Progenitor cell of endocrine pancreas (in vitro differentiated cells): ENCODE measurements at places on chromosomes 11 and 22. TPM values are rescaled to one million over a fixed set of nuclear protein-coding genes. Genes with fewer than 3 reads are reported as not detected.

Gene MOGAT2
- not detected in 2 replicates for total RNA-seq

Gene GAB2
- 33.6 and 37.6 TPM in 2 replicates for total RNA-seq

Gene OR52I1
- not detected in 2 replicates for total RNA-seq

Gene ADAMTS8
- total RNA-seq = 0.22 and 0.40 TPM in 2 replicates

Gene CRYAB
- total RNA-seq = 1.2 TPM in 1 of 2 replicates, not detected in the other

Gene CHRM1
- total RNA-seq = 0.62 and 0.67 TPM in 2 replicates

Gene PKP3
- 55.9 and 56.9 TPM in 2 replicates for total RNA-seq

Gene TRIM51
- total RNA-seq = not detected in 2 replicates

Gene TCN2
- 22.3 and 22.9 TPM in 2 replicates for total RNA-seq

Gene CCDC89
- not detected in 2 replicates for total RNA-seq

Gene TTLL12
- total RNA-seq = 40.9 and 43.9 TPM in 2 replicates

Gene CRYBB3
- 0.49 and 1.0 TPM in 2 replicates for total RNA-seq

Gene FERMT3
- total RNA-seq = 5.4 and 5.9 TPM in 2 replicates

Gene FGF4
- total RNA-seq = not detected in 2 replicates

Gene GAL3ST1
- total RNA-seq = 21.6 and 23.7 TPM in 2 replicates

Gene EFCAB6
- 7.0 and 8.6 TPM in 2 replicates for total RNA-seq

Gene CSF2RB
- total RNA-seq = not detected in 2 replicates

Gene CRYBB2
- 0.81 TPM in 1 of 2 replicates, not detected in the other for total RNA-seq

Gene CPSF7
- total RNA-seq = 133 and 134 TPM in 2 replicates

Gene C11orf21
- total RNA-seq = 0.69 and 0.87 TPM in 2 replicates

Gene FIBIN
- 0.24 and 0.31 TPM in 2 replicates for total RNA-seq

Gene AP5B1
- total RNA-seq = 18.4 and 19.3 TPM in 2 replicates

Gene NXPE4
- not detected in 2 replicates for total RNA-seq

Gene RFPL1
- 0.22 TPM in 1 of 2 replicates, not detected in the other for total RNA-seq

Gene TSGA10IP
- total RNA-seq = not detected in 2 replicates

Gene SPI1
- total RNA-seq = not detected in 2 replicates

Gene FREY1
- total RNA-seq = 2.8 and 3.7 TPM in 2 replicates

Gene SH3BP1
- 25.4 and 27.4 TPM in 2 replicates for total RNA-seq
